ENCODE measurements at places on chromosomes 7 and 10.

DNA sequence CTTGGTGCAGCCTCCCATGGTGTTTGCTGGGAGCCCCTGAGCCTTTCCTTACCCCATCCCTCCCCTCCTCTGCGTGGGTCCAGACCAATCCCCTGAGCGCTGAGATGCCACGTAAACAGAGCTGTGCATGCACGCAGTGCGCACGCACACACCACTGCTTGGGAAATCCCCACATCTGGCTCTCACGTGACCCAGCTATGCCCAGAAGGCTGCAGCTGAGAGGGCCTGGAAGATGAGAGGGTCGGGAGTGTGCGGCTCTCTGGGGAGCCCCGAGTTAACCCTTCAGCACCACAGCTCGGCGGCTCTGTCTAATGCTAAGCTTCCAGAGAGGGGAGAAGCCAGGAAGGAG, 177.2 kb downstream of the SH3PXD2A start:
- DNase-seq: no peak

GRCh38 chr10:49362596-49363260, 33.2 kb downstream of the DRGX start:
- DNase-seq: no peak

DNA sequence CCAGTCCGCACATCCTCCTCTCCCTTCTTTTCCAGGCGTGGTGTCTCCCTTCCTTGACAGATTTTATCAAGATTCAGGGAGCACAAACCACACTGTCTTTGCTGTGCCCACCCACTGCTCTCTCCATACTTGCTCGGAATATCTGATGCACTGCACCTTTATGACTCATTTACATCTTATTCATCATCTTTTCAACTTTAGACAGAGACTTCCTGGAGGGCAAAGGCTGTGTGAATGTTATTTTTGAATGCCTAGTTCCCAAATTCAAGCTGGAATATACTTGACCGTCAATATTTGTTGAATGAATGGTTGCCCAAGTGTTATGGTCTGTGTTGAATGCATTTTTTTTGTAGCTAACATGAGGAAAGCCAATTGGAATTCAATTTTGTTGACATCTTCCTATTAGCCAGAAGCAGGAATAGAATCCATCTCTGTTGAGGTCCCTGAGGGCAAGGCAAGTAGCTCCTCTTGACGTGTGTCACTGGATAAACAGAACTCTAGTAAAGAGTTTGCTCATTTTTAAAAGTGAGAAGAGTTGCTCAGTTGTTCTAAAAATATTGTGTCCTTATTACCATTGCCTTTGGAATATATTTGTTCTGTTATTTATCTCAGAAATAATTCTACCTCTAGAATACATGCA, 95.0 kb downstream of the KLF6 start:
- no peak for DNase-seq

- DNase-seq: peak; percentile 7
These were observed 95.4 kb downstream of the FAM53B start for GRCh38 chr10:124648738-124649137.

GRCh38 chr7:66697449-66698438, 42.8 kb upstream of the RABGEF1 start:
- no peak for DNase-seq

DNA sequence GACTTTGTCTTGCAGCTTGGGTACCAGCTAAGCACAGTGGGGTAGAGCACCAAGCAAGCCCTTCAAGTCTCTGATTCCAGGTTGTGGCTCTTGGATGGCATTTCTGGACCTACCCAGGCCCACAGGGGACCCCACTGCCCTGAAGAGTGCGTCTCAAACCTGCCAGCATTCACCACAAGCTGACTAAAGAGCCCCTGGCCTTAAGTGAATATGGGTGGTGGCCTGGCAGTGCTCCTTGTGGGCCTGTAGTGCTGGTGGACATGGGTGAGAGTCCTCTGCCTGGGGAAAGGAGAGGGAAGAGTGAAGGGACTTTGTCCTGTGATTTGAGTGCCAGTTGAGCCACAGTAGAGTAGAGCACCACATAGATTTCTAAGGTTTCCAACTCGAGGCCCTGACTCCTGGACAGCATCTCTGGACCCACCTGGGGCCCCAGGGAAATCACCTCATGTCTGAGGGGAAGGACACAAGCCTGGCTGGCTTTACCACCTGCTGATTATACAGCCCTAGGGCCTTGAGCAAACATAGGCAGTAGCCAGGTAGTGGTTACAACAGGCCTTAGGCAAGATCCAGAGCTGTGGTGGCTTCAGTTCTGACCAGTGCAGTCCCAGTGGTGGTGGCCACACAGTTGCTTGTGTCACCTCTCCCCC, 23.7 kb downstream of the GSDME start:
- DNase-seq: no peak

- DNase-seq: no peak
These were observed 8.4 kb downstream of the FAM237B start for GRCh38 chr7:90312745-90313144.

- no peak for DNase-seq
These were observed 176.1 kb downstream of the ABCA13 start for GRCh38 chr7:48347230-48347825.

- no peak for DNase-seq
These were observed 772 bp upstream of the DDC start for GRCh38 chr7:50565977-50566376.

DNA sequence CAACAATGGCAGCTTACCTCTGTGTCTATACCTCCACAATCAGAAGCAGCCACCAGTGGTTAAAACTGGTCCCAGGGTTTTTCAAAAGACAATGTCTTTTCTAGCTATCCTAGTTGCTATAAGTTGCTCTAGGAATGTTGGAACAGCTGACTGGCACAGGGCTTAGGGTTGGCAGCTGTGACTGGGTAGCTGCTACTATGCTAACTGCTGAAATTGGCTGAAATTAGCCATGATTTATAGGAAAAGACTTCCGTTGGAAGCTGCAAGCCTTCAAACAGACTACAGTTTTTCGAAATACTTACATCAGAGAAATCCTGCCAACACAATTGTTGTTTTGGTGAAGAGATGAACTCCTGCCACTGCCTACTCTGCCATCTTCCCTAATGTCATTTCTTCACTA, 102.3 kb downstream of the MKX start:
- DNase-seq: no peak

GRCh38 chr10:48905311-48905710, 34.3 kb downstream of the LRRC18 start:
- no peak for DNase-seq

GRCh38 chr7:114823290-114823689, 98.6 kb upstream of the MDFIC start:
- no peak for DNase-seq

DNA sequence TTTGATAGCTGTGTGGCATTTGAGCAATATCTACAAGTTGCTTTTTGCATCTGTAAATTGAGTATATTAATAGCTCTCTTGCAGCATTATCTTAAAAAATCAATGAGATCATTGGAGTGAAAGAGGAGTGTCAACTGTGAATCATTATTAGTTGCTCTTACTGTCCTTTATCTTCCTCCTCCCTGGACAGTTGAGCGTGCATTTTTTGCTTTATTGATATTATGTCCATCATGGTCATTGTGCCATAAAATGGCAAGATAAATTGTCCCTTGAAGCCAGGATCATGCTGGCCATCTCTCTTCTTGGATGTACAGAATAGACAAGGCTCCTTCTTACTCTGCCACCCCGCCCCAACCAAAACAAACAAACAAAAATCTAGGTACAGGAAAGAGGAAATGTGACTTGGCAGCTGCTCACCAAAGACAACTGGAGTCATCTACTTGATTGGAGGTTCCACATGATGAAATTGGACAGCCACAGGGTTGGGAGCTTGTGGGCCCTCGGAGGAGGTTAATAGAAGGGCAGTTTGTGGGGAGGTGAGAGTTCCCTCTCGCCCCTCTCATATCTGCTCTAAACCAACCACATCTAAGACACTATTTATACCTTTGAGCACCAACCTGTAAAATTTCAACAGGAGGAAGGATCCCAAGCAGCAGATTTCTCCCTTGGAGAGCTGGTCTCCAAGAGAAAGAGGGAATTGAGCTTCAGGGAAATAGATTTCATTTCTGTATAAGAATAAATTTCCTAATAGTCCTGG, 252.7 kb downstream of the SKIDA1 start:
- no peak for DNase-seq

DNA sequence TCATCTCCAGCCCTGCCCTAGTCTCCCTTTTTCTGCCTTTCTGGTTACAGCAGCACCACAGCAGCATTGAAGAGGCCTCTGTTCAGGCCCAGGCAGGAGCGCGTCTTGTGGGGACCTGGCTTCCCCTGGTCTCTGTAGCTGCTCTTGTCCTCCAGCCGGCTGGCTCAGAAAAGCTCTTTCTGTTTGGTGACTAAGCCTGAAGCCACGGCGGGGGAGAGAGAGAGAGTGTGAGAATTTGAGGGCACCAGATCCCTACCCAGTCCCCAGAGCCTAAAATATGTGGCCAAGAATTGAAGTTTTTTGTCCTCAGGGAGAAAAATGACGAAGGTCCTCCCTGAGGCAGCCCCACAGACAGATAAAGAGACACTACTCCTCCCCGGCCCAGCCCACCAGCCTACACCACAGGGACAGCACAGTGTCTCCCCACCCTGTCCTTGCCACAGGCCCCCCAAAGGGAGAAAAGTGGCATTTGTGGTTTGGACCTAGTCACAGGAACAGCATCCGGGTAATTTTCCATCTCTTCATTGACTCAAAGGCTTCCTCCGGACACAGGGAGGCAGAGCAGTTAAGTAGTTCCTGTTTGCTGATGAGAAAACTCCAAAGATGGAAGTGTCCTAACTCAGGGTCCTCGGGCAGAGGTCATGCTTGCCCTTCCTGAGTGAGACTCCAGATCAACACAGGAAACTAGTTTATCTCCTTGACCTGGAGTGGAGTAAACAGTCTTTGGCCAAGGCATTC, 13.3 kb upstream of the FAM180A start:
- DNase-seq: no peak

DNA sequence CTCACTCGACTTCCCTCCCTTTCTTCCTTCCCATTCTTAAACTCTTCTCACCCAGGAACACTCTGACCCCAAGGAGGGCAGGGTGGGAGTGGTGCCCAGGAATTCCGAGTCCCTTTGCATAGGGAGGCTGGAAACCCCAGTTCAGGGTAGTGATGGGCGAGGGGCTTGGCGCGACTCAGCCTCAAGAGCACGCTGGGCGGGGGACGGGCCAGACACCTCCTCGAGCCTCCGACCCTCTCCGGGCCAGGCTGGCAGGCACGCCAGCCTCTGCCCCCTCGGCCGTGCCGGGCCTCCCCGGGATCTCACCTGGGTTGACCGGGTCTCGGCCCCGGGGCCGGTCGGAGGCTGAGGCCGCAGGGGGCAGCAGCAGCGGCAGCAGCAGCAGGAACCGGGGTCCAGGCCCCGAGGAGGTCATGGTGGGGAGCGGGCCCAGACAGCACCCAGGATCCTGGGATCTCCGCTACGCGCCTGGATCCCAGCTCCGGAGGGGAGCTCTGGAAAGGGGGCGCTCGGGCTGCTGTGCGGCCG, 457 bp downstream of the PLOD3 start:
- no peak for DNase-seq

GRCh38 chr10:91816981-91817380, 18.8 kb downstream of the TNKS2 start:
- DNase-seq: no peak

GRCh38 chr7:40133561-40134427, 628 bp downstream of the MPLKIP start:
- no peak for DNase-seq

GRCh38 chr10:95836610-95837355, 71.0 kb upstream of the CC2D2B start:
- no peak for DNase-seq

DNA sequence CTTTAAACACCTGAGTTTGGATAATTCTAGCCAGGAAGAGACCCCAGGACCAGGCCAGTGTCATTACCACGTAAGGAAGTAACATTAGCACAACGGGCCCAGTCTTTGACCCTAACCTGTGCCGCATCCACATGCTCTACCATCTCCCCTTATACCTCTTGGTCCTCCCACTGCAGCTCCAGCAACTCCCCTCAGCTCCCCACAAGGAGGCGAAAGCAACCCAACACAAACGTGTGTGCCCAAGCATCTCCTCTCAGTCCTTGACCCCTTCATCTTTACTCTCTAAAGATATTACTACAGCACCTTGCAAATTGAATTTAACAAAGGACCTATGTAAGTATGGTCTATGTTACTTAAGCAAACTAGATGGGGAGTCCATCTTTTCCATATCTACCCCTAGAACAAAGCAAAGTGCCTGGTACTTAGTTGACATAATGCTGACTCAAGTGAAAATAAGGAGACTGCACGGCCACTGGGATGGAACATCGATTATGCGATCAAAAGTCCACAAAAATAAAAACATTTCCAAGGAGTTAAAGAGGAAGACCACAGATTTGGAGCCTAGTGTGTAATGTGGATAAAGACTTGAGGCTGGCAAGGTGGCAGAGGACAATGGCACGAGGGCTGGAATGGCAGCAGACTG, 147.7 kb downstream of the JAZF1 start:
- no peak for DNase-seq

GRCh38 chr7:11332865-11333228, 359.2 kb downstream of the PHF14 start:
- no peak for DNase-seq

DNA sequence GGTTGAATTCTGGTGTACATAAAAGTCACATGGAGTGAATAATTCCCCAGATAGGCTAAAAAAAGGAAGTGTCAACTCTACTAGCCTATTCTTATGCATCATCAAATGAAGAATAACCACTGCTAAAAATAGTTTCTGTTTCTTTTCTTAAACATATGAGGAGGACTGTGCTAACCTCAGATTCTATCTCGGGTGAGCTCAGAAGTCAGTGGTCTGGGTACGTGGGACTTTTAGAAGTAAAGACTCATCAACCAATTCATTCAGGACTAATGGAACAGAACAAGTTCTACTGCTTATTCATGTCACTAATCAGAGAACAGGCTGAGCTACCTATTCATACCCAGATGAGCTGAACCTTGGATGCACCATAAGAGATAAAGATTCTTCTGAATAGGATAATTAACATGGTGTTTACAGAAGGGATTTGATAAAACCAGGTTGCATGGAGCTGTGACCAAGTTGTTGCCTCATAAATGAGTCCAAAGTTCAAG, 9.5 kb upstream of the ASAH2 start:
- no peak for DNase-seq

DNA sequence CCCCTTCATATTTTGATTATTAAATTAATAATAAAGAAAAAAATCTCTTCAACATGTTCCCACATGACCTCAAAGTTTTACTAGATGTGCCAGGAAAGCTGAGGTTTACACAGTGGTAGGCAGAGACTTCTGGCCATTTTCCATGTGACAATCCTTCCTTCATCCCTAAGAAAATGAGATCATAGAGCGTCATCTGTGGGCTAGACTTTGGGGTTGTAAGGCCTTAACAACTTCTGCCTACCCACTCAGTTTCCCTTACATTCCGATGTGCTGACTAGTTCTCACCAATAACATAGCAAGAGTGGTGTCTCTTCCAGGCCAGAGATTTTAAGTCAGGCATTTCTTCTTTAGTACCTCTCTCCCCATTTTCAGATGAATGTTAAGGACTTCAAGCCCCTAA, 171.1 kb upstream of the PHF14 start:
- no peak for DNase-seq
